HepG2 (cell line): ENCODE measurements at places on chromosomes 5 and 9.

GRCh38 chr5:76333571-76333970 lies 69.5 kb upstream of the IQGAP2 start:
- DNase-seq, result no peak

DNA sequence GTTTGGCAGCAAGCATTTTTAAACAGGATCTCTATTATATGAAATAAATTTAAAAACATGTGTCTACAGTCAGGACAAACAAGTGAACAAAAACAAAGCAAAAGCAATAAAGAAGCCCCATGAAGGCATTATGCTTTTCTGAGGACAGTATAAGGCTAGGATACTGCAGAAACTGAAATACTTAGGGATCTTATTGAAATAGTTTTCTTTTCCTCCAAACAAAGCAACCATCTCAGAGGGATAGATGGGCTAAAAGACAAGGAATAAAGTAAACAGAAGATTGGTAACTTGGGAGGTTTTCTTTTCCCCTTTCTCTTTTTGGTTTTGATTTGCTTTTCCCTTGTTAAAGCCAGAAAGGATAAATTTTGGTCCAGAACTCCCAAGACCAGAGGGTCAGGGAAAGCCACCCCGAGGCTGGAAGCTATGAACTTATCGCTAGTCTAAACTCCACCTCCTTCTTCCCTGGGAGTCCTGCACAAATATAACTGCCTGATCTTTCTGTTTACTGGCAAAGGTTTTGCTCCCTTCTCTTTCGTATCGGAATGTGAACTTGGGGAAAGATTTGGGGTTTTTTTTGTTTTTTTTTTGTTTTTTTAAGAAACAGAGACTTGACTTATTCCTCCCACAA lies 164.0 kb downstream of the GHR start:
- DNase-seq, result no peak

- DNase-seq, result no peak
Observed at GRCh38 chr9:118711843-118712242, 657.4 kb downstream of the BRINP1 start.

DNA sequence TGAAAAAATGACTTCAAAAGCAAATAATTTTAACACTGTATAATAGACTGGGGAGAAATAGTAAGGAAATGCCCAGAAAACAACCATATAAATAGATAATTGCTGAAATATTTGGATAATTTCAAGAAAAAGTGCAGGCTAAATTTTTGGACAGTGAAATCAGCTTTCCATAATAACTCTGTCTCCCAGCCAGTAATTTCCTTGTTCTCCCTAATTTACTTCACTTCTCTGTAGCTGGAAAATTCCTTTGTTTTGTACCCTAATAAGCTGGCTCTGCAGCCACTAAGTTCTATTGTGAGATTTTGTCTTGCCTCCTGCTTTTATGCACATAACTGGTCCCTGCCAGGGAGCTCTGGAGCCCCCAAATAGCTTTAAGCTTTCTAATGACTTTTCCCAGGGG lies 27.7 kb downstream of the PRDM6 start:
- no peak for DNase-seq

DNA sequence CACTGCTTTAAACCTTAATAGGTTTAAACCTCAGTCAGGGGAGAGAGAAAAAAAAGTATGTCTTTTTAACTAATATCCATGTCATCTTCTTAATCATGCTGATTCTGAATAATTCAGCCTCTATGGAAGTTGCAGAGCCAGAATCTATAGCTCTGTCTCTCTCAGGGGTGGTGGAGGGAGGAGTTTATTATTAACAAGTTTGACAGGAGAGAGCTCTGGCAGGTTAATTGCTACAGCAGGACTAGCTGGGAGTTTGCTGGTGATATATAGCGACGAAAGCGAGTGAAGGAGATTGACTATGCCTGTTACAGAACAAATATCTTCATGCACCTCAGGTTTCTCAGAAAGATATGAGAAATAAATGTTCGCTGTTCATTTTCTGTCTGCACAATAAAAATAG lies 586.4 kb downstream of the TLE4 start:
- DNase-seq, result no peak

- no peak for DNase-seq
Observed at GRCh38 chr9:95120781-95121370, 196.6 kb downstream of the FANCC start.

GRCh38 chr5:170313344-170313743 lies 15.8 kb upstream of the LCP2 start:
- no peak for DNase-seq

DNA sequence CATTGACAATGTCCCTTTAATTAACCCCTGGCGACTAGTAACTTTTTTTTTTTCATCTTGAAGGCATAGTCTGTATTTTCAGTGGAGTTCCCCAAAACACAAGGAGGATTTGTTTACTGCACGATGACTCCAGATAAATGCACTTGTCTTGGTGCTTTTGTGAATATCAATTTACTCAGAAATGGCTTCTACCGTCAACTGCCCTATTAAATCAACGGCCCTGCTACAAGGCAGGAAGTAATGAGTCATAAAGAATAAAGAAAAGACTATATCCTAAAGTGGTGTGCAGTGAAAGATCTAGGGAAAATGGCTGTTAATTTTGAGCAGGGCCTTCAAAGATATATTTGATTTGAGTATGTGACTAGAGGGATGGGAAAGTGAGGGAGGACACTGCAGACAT lies 388.3 kb upstream of the CHD1 start:
- DNase-seq, result no peak

DNA sequence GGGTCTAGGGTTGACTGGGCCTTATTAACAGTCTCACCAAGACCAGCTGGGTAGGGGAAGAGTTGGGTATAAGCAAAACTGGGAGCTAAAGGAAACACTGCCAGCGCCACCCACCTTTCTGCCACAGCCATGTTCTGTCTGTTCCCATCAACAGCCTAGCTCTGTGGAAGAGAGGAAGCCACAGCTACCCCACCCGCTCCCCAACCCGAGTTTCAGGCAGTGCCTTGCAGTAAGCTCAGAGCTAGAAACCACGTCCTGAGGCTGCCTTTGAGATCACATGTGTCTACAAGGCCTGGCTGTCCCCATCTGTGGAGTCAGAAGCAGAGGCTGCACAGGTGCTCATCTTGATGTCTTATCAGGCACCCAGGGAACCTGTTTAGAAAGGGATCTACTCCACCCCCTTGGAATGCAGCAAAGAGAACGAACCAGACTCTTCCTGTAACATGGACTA lies 15.3 kb downstream of the HNRNPH1 start:
- DNase-seq, result no peak

GRCh38 chr9:137680444-137681358 lies 61.9 kb downstream of the EHMT1 start:
- no peak for DNase-seq

DNA sequence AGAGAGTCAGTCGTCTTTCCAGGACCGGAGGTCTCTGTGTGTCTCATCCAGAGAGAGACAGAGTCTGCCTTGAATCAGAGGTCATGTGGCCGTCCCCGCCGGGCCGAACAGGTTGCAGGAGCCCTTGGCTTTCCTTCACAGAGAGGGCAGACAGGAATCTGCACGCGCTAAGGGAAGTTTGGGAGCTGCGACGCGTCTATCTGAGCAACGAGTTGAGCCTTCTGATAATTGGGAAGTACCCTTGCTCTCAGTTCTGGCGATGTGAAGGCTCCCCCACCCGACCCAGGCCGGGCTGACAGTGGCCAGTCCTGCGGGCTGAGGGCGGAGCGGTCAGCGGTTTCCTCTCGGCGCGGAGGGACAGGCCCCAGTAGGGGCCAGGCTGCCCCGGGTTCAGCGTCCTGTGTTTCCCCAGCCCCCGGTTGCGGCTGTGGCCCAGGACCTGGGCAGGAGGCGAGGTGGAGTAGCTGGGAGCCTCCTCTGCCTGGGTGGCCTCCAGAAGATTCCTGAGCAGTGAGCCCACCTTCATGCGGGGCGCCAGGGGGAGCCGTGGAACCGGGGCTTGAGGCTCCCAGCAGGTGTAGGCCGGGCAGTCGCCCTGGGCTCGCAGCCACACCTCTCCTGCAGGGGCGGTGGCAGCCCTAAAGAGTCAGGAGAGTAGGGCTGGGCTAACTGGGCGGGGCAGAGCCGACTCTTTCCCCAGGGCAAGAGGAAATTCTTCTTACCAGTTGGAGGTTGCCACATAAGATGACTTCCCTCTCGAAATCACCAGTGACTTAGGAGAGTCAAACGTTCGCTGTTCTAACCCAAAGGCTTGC lies 13.9 kb downstream of the NR2F1 start:
- DNase-seq, result peak; percentile 32

GRCh38 chr9:34443976-34444375 lies 14.4 kb downstream of the FAM219A start:
- DNase-seq, result no peak

- no peak for DNase-seq
Observed at GRCh38 chr5:3194271-3194670, 401.4 kb upstream of the IRX1 start.

DNA sequence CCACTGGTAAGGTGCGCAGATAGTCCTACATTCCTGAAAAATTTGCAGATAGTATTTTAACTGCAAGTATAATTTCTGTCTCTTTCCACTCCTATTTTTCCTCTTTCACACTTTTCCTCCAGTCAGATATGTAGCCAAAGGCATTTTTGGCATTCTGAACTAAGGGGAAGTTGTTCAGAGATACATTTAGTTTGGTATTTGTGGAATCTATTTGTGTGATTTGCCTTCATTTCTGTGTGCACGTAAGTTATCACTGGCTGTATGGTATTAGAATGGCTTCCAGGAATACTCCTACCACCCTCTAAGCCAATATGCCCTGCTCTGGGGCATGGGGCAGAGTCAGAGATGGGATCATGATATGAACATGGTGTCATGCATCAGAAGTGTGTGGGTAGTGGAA lies 45.8 kb upstream of the GRAMD2B start:
- DNase-seq, result no peak

GRCh38 chr9:137382444-137383080 lies 40.4 kb downstream of the EXD3 start:
- DNase-seq, result no peak
